Lower leg skin (tissue), 4 donors: ENCODE measurements at places on chromosomes 1 and 21. TPM values are rescaled to one million over a fixed set of nuclear protein-coding genes. Genes with fewer than 3 reads are reported as not detected.

Gene SOX13
- 23.9 TPM for total RNA-seq

Gene DCDC2B
- not detected for total RNA-seq

Gene RPE65
- 0.13 TPM for total RNA-seq

DNA sequence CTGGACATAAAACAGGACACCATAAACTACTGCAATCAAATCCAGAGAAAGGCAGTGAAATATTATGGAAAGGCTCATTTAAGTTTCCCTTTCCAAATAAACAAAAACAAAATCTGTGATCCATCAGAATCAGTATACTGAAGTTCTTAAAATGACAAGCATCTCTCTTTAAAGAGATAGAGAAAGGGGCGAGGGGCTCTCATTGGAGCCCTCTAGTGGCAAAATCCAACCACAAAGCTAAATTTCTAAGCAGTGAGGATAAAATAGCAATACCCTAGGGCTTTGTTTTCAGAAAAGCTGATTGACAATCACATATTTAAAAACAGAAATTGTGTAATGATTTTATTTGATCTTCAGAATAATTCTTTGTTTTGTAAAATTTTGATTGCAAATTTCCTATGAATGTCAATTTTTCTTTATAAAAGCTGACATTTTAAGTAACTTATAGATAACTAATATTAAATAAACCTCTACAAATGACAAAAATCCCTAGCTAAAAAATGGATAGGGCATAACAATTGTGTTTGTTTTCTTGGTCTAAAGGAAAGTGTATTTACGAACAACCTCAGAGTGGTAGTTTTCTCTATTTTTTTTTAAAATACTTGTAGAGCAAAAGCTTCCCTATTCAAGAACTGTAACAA, 138.2 kb downstream of the COL24A1 start:
- no peak for DNase-seq

DNA sequence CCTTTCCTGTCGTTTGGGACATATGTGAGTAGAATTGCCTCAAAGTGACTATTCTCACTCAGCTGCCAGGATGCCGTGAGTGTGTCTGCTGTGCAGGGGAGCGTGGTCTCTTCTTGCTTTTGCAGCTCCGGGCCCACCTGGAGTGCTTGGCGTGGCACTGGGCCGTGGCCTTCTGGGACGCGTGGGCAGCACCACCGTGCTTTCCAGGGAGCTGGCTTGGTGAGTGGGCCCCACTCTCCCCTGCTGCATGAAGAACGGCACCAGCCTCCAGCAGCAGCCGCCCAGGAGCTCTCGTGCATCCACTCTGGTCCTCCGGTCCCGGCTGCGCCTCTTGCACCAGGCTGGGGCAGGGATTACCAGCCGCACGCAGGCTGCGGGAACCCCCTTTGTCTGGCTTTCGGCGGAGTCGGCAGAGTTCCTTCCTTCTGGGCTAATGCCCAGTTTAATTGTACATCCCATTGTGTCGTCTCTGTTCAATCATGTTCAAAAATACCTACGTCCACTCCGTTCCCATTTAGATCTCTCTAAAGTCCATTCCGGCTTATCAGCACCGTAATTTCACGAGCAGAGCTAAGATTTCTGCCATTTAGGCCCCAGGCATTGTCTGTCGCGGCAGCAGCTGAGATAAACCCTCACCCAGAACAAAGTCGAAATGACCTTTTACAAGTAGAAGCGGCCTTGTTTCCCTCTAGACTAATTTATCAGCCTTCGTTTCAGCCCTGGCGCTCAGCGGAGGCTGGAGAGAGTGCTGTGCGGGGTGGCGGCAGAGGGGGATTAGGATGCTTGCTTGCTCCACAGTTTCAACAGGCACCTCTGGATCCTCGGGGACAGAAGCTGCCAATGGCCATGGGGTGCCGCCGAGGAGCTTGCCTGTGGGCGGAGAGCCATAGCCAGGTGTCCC, 129.6 kb downstream of the PRDM16 start:
- DNase-seq: no peak

DNA sequence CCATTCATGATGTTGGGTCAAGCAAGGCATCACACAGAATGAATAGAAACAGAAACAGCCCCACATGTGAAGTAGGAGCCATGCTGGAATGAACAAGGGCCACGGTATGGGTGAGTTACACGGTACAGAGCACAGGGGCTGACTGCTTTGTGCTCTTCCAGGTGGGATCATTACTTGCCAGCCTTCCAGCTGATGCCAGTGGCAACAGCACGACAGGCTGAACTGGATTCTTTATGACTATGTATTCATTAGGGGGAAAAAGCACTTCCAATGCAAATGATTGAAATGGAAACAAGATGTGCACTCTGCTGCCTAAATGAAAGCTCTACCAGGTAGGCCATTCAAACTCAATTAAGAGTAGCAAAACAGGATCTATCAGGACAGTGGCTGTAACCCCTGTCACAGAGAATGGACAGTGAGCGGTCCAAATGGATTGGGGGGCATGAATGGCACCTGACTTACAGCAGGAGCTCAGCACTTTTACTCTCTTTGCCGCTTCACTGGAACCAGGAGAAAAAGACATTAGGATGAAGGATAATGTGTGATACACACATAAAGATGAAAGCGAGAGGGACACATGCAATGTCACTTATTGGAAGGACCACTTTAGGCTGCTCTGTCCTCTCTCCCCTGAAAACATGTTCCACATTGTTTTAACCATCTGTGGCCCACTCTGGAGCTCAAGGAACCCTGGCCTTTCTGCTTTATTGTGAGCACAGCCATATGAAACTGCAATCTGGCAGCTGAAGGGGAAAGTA, 23.4 kb upstream of the IRF2BP2 start:
- no peak for DNase-seq

Gene LPAR3
- 13.4 TPM for total RNA-seq

Gene MCOLN2
- total RNA-seq: 0.44 TPM

Gene TIAM1
- 114 TPM for total RNA-seq

Gene MAP10
- 0.04 TPM for total RNA-seq

Gene KCNJ9
- not detected for total RNA-seq

Gene KIF14
- total RNA-seq: 0.37 TPM

GRCh38 chr1:165152727-165153126, 203.8 kb downstream of the LMX1A start:
- DNase-seq: no peak

DNA sequence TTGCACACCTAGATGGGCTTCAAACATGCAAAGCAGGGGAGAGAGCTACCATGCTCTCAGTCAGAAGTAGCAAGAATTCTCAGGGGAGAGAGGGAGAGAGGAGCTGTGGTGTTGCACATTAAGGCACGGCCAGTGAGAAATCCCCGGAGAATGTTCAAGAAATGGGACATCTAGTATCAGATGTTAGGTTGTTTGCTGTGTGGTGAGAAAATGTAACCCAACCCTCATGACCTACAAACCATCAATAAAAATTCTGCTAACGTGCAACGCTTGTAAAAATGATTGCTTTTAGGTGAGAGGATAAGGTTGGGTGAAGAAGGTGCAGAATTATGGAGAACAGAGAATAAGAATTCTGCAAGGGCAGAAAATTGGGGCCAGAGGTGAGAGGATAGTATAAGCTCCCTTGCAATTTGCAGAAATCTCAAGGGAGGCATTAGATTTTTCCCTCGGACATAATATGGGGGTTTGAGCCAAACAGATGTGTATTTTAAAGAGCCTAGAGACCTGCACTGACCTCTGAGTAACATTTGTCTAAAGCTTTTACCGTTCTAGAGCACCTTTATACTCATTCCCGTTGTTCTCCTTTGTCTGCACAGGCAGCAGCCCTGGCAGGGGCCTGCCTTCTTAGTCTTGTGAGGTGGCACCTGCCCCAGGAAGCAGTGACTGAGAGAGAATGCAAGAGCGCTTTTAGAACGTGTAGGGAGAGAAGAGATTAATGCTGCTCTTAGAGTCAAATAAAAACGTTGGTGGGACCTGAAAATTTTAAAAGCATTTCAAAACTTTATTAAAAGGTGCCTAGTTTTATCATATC, 25.4 kb upstream of the KIAA0040 start:
- DNase-seq: no peak

DNA sequence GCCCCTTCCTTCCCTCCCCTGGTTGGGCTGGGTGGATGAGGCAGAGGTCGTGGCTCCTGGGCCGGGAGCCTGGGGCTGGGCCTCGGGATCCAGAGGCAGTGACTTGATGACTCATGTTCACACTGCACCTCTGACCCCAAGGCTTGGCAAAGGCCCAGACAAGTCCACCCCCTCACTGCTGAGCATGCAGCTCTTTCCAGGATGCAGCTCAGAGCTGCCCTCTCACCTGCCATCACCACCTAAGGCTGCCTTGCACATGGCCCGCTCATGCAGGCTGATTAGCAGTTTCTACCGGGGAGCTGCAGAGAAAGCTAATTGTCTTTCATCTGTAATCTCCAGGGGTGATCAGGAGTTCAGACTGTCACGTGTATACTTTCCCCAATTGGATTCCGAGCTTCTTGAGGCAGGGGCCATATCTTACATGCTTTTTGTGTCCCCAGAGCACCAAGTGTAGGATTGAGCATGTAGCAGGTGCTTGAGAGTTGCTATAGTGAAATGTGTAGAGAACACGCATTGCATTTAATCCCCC, 62.1 kb downstream of the LRRN2 start:
- no peak for DNase-seq

GRCh38 chr21:33332143-33332542, 7.4 kb downstream of the IFNAR1 start:
- DNase-seq: no peak

- DNase-seq: no peak
Measured at GRCh38 chr1:111538343-111539025, 35.1 kb upstream of the ADORA3 start.

GRCh38 chr1:235843461-235843961, 23.2 kb downstream of the LYST start:
- DNase-seq: no peak

DNA sequence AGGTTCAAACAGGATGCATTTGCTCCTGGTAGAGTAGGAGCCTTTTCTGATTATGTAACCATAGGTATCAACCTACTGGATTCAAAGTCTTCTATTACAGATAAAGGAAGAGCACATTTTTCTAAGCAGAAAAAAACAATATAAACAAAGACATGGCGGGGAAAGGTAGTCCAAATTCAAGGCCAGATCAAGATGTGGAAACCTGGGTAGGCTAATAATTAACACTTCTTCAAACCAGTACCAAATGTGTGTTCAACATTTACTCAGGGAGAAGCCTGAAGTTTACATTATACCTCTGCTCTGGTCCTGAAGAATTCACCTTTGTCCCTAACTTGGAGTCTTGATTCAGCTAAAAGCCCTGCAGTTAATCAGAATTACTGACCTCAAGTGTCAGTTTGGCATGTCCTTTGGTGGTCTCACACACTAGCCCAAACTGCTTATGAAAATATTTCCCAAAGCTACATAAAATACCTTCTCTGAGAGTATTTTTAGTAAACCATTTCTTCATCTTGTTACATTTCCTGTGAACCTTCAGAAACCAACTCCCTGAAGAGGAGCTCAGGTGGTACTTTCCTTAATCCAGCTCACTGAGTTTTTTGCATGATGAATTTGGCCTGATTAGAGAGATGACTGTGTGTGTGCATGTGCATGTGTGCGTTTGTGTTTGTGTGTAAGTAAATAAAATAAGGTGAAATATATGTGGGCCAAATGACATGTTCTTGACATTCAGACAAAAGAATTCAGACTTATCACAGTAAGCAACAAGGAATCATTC, 70.2 kb downstream of the TOR3A start:
- no peak for DNase-seq

Gene CFHR3
- not detected for total RNA-seq

Gene PBX1
- 24.1 TPM for total RNA-seq

GRCh38 chr1:26027716-26028489, 6.3 kb downstream of the EXTL1 start:
- DNase-seq: no peak

Gene RAVER2
- total RNA-seq: 8.8 TPM

Gene TACSTD2
- total RNA-seq: 960 TPM

Gene NCAM2
- 0.61 TPM for total RNA-seq

GRCh38 chr1:93770640-93771039, 89.0 kb upstream of the BCAR3 start:
- no peak for DNase-seq

Gene KIF26B
- 5.7 TPM for total RNA-seq

Gene VCAM1
- total RNA-seq: 1.5 TPM

GRCh38 chr1:89149229-89149628, 23.3 kb upstream of the GBP2 start:
- no peak for DNase-seq

DNA sequence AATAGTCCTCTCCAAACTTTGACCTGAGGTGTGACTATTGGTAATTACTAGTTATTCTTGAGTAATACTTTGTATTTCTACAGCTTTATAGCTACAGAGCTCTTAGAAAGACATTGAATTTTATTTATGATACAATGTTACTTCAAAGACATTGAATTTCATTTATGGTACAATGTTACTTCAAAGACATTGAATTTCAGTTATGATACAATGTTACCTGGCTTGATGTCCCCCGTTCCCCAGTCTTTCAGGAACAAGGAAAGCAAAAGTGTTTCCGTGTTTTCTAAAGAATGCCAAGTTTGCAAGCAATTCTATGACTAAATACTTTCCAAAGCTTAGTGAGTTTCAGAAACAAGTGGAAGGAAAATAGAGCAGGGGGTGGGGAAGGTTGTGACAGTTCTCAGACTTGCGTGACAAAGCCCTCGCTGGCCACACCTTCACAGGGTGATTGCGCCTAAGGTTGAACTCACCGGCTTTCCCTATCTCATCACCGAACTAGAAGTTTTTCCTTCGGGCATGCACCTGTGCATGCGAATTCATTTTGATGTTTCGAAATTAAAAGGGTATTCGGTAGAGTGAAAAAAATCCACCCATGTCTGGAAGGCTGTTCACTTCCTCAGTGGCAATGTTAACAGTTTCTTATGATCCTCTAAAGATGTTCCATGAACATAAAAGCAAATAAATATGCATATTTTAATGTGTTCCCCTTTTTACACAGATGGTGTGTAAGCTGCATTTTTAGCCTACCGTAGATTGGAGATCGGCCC, 909 bp upstream of the PAXBP1 start:
- DNase-seq: no peak
